Immature natural killer cell (primary cell): ENCODE measurements at places on chromosomes 11 and 22. TPM values are rescaled to one million over a fixed set of nuclear protein-coding genes. Genes with fewer than 3 reads are reported as not detected.
A peak's percentile ranks its signal among the peaks of the same experiment; 100 is the strongest.

DNA sequence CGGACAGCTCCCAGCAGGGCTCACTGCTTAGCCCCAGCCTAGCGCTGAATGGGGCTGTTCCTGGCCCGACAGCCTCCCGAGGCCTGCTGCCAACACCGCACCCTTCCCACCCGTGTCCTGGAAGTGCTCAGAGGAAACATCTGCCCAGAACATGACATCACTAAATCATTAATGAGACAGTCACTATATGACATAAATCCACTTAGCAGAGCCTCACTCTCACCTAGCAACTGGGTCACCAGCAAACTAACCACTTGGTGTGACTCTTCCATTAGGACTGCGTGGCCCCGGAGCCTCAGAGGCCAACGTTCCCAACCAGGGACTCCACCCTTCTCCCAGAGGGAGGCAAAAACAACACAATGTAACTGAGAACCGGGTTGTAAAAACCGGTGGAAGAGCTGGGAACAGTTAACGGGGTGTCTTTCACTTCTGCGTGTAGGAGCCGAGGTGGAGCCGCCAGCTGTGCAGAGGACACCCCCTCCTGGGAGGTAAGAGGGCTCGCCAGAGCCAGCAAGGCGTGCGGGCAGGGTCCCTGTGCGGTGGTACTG lies 21.4 kb upstream of the PACSIN2 start:
- no peak for DNase-seq

- no peak for DNase-seq
Observed at GRCh38 chr11:32023370-32024305, 67.2 kb upstream of the RCN1 start.

DNA sequence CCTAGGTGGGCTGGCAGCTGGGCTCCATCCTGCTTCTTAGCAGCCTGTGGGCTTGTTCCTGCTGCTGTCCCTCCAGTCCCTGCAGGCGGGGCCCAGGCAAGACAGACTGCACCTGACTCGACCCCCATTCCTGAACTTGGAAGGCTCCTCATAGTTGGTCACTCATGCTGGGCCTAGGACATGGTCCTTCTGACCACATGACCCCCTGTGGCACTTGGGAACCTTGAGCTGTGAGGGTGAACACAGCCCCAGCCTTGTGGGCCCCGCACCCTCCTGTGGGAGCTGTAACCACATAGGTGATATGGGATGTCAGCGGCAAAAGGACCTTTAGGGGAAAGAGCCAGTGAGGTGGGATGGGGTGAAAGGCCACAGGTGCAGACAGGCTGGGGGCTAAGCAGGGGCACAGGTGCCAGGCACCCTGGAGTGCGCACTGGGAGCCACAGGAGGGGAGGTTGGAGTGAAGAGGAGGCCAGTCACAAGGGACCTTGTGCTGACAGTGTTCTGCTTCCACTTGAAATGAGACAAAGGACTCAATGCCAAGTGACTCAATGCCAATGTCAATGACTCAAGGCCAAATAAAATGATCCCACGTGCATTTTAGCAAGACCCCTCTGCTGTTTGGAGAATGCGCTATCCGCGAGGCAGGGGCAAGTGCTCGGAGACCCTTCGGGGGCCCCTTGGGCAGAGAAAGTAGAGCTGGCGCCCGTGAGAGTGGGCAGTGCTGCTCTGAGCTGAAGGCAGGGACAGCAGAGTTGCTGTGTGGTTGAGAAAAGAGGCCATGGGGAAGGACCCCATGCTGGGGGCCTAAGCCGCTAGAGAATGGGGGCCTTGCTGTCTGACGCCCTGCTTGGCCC lies 90.7 kb downstream of the MORC2 start:
- DNase-seq = no peak

- peak; percentile 1 for DNase-seq
Observed at GRCh38 chr11:34552270-34552669, 38.7 kb upstream of the ELF5 start.

DNA sequence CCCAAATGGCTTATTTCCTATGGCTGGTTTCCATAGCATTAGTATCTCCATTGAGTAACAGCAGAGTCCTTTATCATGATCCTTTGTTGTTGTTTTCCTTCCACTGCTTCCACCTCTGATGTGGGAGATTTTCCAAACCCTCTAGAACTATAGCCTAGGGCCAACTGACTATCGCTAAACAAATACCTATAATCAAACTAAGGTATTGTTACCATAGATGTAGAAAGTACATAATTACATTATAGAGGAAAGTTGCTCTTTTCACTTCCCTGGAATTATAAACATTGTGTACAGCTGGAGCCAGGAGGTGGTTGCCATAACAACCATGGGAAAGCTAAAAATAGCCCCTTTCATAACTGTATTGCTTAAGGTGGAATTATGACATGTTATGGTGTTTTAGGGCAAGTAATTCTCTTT lies 47.0 kb upstream of the ALKBH3 start:
- DNase-seq = no peak

GRCh38 chr11:106137758-106138157 lies 60.3 kb downstream of the AASDHPPT start:
- no peak for DNase-seq

DNA sequence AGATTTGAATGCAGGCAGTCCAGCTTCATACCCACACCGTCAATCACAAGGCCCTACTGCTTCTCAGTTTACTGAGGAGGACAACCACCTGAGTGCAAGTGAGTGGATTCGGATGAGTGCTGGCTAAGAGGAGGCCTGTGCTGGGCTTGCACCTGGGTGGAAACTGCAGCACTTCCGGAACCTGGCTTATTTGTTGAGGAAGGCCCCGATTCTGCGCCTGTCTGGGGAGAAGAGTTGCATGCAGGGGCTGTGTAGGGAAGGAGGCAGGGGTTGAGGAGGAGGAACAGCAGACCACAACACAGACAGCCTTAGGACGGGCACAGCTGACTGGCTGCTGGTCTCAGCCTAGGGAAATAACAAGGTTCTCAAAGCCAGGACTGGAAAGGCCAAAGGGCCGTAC lies 20.8 kb downstream of the ABTB2 start:
- no peak for DNase-seq

GRCh38 chr22:49228431-49229037 lies 599.1 kb downstream of the BRD1 start:
- no peak for DNase-seq

DNA sequence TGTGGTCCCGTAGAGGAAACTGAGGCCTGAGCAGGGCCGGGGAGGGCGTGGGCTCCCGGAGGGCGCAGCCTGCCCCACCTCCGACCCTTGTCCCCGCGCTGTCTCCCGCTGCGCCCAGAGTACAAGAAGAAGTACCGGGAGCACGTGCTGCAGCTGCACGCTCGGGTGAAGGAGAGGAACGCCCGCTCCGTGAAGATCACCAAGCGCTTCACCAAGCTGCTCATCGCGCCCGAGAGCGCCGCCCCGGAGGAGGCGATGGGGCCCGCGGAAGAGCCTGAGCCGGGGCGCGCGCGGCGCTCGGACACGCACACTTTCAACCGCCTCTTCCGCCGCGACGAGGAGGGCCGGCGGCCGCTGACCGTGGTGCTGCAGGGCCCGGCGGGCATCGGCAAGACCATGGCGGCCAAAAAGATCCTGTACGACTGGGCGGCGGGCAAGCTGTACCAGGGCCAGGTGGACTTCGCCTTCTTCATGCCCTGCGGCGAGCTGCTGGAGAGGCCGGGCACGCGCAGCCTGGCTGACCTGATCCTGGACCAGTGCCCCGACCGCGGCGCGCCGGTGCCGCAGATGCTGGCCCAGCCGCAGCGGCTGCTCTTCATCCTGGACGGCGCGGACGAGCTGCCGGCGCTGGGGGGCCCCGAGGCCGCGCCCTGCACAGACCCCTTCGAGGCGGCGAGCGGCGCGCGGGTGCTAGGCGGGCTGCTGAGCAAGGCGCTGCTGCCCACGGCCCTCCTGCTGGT lies 1.9 kb downstream of the NLRP6 start:
- DNase-seq = peak; percentile 35

DNA sequence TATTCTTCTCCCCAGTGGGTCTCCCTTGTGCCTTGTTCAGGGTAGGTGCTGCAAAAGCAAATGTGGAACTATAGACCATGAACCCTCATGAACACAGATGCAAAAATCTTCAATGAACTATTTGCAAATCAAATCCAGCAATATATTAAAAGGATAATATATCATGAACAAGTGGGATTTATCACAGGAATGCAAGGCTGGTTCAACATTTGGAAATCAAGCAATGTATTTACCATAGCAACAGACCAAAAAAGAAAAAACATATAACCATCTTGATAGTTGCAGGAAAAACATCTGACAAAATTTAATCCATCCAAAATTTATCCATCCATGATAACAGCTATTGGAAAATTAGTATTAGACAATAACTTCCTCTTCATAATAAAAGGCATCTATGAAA lies 11.4 kb upstream of the OSBPL5 start:
- no peak for DNase-seq

DNA sequence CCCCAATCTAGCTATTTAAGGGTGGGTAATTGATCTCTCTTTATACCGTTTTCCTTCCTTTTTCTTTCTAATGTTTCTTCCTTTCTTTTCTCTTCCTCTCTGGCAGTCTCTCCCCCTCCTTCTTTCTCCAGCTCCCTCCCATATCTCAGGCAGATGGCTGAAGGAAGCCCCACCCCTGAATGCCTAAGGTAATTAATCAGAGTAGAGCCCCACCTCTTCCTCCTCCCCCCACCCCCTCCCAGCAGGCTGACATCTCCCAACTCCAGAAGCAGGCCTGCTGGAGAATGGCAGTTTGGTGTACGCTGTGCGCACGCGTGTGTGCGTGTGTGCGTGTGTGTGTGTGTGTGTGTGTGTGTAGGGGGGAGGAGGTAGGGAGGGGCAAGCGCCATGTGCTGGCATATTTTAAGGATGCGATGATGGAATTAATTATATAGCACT lies 122.6 kb downstream of the APOL5 start:
- no peak for DNase-seq

DNA sequence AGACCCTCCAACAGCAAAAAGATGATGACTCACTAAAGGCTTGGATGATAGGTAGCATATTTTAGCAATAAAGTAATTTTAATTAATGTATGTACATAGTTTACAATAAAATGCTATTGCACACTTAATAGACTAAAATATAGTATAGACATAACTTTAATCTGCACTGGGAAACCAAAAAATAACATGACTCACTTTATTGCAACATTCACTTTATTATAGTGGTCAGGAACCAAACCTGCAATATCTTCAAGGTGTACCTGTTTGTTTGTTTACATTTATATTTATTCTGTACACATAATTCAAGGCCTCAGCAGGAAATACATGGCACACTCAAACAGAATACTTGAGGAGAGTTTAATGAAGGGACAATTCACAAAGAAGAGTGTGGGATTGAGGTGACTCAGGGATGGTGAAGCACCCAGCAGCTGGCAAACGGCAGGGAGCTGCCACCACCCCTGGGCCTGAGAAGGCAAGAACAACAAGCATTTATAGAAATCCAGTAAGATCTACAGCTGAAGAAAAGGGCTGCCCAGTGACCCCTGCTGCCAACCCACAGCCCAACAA lies 51.5 kb upstream of the POU2AF2 start:
- no peak for DNase-seq

Gene WBP2NL
- polyA plus RNA-seq = 0.62 TPM

Gene MMP8
- polyA plus RNA-seq = not detected

Gene KDM4F
- not detected for polyA plus RNA-seq

Gene TMEM45B
- polyA plus RNA-seq = 0.10 TPM
